ENCODE measurements at places on chromosomes 13 and 19.

DNA sequence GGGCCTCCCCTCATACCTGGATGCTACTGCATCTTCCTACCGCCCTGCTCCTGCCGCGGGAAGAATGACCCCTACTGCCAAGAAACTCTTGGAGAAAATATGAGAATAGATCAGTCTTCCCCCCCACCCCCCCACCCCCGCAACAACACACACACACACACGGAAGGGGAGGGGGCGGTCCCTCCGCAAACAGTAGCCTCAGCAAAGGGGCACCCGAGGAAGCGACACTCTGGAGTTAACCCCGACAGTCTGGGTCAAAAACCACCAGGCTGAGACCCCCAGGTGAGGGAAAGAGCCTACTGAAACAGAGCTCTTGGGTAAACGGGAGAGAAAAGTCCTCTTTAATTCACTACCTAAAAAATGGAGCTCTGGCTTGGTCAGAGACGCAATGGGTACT, 1.2 kb downstream of the MED26 start:
- peak; percentile 19 for DNase-seq

DNA sequence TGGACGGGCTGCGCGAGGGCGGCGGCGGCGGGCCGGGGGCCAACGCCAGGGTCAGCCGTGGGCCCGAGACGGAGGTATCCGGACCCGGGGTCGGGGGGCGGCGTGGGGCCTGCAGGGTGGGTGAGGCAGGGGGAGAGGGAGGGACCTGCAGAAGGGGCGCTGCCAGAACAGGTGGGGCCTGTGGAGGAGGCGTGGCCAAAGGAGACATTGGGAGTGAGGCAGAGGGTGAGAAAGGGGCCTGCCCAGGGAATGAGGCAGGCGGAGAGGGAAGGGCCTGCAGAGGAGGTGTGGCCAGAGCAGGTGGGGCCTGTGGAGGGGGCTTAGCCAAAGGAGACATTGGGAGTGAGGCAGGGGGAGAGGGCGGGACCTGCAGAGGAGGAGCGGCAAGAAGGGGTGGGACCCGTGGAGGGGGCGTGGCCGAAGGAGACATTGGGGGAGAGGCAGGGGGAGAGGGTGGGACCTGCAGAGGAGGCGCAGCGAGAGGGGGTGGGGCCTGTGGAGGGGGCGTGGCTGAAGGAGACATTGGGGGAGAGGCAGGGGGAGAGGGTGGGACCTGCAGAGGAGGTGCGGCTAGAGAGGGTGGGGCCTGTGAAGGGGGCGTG, 4.2 kb downstream of the PRR36 start:
- peak; percentile 94 for DNase-seq

- no peak for DNase-seq
Measured at GRCh38 chr19:48103922-48104321, 6.7 kb downstream of the PLA2G4C start.

DNA sequence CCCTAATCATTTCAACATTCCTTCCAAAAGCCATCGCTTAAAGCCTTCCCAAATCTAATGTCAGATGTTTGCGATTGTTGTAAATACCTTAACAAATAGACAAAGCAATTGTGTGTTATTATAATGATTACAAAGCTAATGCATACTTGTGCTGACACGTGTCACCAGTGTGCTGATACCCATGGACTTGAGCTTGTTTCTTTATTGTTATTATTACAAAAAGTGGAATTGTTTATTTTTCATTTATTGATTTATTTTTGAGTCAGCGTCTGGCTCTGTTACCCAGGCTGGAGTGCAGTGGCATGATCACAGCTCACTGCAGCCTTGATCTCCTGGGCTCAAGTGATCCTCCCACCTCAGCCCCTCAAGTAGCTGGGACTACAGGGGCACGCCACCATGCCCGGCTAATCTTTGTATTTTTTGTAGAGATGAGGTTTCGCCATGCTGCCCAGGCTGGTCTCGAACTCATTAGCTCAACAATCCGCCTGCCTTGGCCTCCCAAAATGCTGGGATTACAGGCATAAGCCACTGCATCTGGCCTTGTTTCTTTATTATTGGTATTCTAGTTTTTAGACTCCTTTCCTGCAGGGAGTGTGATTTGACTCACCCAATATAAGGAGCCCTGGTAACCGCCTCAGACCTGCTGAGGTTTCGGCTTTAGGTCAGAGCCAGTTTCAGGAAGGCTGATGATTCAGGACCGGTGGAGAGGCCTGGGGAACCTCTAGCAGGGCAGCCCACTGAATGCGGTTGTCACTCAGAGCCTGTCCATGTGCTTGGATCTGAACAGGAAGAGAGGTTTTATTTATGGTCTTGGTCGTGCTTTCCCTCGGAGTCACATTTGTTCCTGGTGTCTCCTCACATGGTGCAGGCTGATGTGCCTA, 2.1 kb upstream of the FBXO17 start:
- no peak for DNase-seq

GRCh38 chr13:74978591-74978990, 503.4 kb downstream of the TBC1D4 start:
- no peak for DNase-seq

DNA sequence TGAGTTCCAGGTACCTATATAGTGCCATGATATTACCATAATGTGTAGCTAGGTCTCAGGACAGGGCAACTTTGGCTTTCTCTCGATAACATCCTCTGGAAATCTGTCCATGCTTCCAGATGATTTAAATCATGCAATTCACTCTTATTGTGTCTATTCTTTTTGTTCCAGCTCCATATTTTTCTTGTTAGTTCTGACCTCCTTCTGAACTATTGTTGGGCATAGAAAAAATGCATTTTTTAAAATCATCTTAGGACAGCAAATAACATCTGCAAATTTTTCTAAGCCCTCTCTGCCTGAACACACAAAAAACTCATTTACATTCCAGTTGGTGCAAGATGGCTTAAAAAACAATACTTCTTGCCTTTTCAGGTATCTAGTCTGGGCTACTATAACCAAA, 1561.0 kb upstream of the MIR17HG start:
- no peak for DNase-seq

DNA sequence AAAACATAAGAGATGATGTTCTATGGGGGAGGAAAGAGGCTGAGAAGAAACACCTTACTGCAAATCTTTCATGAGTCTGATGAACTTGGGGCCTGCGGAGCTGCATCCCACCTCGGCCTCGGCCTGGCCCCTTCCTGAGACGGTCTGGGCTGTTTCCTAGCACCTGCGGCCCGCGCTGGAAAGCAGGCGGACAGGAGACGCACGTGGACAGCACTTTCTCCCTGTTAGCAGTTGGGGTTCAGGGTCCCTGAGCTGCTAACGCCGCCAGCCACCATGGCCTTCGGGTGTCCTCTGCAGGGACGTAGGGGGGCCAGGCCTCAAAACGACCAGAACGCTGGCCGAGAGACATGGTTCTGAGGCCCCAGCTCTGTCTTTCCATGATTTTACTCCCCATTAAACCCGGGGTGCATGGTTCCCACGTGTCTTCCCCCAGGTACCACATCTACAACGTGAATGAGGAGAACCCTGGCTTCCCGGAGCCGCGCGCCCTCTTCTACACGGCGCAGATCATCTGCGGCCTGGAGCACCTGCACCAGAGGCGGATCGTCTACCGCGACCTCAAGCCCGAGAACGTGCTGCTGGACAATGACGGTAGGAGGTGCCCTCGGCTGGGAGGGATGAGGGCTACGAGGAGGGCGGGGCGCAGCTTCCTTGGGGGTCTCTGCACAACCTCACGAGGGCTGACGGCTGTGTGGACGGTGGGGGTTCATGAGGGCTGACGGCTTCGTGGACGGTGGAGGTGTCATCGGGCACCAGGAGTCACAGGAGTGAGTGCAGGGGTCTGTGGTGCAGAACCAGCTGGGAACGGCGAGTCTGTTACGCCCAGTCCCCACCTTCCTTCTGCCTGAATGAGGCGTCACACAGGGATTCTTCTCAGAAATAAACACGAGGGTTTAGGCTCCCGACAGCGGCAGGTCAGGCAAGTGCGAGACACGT, 4.3 kb downstream of the GRK1 start:
- peak; percentile 39 for DNase-seq

DNA sequence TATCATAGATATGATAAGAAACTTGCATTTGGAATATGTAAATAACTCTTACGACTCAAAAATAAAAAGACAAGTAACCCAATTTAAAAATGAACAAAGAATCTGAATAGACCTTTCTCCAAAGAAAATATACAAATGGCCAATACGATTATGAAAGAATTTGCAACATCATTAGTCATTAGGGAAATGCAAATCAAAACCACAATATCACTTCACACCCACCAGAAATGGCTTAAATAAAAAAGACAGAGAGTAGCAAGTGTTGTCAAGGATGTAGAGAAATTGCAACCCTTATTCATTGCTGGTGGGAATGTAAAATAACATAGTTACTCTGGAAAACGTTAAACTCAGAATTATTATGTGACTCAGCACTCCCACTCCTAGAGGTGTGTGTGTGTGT, 226.6 kb upstream of the MAB21L1 start:
- peak; percentile 1 for DNase-seq

- no peak for DNase-seq
Measured at GRCh38 chr19:54551293-54551692, 22.3 kb upstream of the LILRA2 start.

DNA sequence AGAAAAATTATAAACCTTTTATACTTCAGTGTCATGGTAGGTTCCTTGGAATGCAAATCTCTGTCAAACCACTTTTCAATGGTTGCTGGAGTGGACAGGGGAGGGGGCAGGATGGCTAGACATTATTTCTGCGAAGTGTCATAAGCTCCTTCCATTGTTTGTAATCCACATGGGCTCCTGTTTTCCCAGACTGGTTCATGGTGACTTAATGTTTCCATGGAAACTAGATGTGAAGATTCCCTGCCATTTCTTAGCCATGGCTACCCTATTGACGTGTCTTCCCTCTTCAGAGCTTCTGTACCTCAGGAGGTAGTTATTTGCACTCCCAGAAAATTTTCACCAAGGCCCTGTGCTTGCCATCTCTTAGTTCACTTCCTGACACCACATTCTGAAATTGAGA, 95.3 kb downstream of the UFM1 start:
- no peak for DNase-seq

DNA sequence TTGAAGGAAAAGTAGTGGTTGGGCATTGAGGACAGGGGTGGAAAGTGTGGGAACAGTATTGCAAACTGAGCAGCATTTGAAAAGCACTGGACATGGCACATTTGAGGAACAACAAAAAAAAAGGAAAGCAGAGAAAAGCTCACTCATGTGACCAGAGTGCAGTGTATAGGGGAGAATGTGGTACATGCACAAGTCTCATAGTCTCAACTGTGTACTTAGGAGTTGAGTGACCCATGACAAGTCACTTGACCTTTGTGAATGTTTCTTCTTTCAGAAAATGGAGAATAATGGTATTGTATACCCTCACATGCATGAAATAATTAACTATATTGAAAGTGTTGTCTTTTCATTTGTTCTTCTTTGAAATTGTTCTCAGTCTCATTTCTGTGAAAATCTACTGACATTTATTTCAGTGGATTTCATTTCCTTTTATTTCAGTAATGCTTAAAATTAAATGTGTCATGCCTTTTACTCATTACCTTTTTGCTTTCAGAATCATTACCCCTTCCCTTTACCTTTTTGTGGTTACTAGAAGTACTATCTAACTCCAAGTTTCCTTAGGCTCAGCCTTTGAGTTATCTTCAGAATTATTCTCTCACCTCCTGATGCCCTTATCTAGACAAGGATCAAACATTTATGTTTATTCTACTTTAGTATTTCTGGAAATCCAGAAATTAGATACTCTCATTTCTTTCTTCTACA, 79.1 kb upstream of the MLNR start:
- no peak for DNase-seq

- peak; percentile 47 for DNase-seq
Measured at GRCh38 chr19:52898101-52898500, 666 bp upstream of the ZNF320 start.

Measured in kidney (tissue), 22 donors.